ENCODE measurements at places on chromosomes 1 and 21.
A peak's percentile ranks its signal among the peaks of the same experiment; 100 is the strongest.

DNA sequence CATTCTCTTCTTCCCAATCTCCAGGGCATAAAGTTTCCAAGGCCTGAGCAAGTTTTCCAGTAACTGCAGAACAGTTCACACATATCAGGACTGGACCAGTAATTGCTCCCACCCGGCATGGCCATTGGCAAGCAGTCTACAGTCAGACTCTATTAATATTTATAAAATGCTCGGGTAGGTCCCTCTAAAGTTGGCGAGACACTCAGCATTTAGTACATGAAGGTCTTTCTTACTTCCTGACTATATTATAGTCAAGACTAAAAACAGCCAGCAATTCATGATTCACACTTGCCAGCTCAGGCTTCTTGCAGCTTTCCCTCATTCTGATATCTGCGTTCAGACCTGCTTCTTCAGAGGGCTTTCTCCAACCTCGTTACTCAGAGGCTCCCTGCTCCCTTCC lies 25.4 kb downstream of the GADD45A start:
- DNase-seq, result peak; percentile 50

DNA sequence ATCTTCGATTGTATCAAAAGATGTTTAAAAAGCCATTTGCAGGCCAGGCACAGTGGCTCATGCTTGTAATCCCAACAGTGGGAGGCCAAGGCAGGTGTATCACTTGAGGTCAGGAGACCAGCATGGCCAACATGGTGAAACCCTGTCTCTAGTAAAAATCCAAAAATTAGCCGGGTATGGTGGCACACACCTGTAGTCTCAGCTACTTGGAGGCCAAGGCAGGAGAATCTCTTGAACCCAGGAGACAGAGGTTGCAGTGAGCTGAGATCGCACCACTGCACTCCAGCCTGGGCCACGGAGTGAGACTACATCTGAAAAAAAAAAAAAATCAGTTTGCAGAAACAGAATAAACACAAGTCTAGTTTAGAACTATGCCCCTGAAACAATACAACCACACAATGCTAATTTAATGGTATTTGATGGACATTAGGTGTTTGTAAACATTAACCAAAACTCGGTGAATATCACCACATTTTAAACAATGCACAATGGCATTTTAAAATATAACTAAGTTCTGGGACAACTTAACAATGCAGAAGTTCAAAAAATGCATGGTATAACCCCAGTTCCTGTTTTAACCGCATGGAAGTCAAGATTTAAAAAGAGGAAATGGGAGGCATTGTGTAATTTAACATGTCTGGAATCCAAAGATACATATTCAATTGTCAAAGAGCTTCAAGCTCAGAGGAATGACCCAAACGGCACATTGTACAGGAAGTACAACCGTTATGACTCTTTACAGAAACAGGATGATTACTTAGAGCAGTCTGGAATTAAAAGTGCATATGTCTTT lies 7.1 kb upstream of the PTTG1IP start:
- peak; percentile 73 for DNase-seq

- peak; percentile 73 for DNase-seq
Observed at GRCh38 chr21:36976882-36977651, 10.6 kb upstream of the HLCS start.

DNA sequence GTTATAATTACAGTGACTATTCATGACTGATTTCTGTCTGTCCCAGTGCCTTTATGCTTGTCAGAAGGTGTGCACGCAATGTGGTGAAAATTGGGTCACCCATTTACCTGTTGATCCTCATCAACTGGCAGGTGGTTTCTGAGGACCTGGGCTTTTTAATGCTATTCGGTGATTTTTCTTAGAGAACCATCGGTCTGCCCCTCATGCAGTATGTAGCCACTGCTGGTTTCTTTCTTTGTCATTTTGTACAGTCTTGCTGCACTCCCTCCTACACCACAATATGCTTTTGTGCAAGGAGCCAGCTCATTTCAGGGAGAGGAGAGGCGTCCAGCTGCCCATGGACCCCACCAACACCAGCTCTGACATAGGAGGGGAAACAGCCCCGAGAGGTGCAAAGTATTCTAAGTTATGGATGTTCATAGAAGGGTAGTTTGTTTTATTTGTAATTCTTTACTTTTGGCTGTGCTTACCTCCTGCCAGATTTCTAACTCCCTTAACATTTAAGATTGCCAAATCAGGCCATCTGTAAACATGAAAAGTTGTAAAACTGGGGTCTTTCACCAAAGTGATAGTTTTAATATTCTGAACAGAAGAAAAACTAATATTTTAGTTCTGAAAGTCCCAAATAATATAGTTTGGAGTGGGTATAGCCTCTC lies 325.3 kb downstream of the PTBP2 start:
- DNase-seq, result no peak

GRCh38 chr1:22733643-22734042 lies 23.0 kb downstream of the EPHB2 start:
- no peak for DNase-seq

- DNase-seq, result no peak
Observed at GRCh38 chr1:40029608-40030007, 10.9 kb upstream of the CAP1 start.

DNA sequence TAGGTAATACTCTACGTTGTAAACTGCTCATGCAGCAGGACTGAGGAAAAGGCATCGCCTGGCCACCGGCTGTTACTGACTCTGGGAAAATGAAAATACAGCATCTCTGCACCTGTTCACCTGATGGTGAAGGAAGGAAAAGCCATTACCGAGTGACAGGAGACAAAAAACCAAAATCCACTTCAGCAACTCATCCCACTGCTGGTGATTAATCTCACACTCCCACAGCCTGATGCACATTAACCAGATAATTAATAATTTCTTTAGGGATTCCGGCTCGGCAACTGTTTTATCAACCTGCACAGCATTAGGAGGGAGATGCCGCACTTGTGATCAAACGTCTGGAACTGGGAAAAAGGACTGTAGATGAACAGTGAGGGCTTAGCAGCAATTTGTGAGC lies 183.9 kb upstream of the ESRRG start:
- no peak for DNase-seq

DNA sequence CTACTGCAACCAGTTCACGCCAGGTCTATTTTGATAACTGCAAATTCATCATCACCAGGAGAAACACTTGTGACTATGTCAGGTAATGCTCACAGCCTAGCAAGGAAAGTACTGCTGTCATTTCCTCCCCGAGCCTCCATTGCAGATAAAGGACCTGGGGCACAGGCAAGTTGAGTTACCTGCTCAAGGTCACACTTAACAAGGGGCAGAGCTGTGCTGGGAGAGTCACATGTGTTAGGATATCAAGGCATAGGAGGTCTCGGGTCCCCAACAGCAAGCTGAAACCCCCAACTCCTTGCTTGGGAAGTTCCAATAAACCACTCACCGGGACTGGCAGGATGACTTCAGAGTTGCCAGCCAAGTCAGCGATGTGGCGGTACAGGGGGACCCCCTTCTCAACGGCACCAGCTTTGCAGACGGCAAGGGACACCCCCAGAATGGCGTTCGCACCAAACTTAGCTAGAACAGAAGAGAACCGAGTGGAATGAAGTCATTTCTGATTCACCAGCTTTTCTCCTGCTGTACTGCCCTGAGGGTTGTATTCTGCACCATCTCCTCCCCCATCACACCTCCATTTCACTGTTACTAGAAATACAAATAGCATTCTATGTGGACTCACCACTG lies 11.6 kb downstream of the ENO1 start:
- DNase-seq, result no peak

DNA sequence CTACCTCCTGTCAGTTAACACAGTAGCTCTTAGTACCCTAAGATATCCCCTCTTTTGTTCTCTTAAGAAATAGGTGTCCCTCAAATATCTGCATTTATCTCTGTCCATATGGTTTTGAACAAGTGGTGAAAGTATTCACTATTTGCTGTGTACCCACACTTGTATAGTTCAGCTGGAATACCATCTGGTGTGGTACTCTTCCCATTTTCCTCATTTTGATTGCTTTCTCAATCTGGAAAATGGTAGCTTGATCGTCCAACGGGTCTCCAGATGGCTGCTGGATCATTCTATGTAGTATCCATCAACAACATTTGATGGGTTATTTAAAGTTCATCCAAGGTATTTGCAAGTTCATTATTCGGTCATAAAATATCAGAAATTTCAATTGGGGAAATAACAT lies 100.3 kb upstream of the DPYD start:
- DNase-seq, result no peak

DNA sequence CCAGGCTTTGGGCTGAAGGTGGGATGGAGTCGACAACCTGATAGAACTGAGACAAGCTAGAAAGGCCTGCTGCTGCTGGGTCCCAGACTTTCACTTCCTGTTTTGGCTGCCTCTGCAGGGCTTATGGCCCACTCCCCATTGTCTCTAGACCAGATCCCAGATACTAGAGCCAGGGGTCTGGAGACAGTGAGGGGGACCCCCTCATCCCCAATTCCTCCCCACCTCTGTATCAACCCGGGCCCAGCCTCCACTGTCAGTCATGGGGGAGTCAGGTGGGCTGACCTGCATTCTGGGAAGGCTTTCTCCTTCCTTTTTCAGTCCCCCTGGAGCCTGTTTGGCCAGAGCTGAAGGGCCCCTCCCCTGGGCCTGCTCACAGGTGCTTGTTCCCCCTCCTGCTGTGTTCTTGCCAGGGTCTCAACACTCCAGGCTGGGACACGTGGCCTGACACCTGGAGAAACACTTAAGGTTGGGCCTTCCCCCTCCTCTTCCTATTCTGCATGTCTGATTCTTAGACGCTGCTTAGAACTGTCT lies 18.0 kb upstream of the ETV3L start:
- no peak for DNase-seq

- DNase-seq, result no peak
Observed at GRCh38 chr1:206014601-206015000, 9.1 kb downstream of the CTSE start.

- no peak for DNase-seq
Observed at GRCh38 chr1:67818725-67819301, 14.5 kb downstream of the GNG12 start.

- DNase-seq, result no peak
Observed at GRCh38 chr1:110717179-110717578, 42.4 kb upstream of the KCNA3 start.

DNA sequence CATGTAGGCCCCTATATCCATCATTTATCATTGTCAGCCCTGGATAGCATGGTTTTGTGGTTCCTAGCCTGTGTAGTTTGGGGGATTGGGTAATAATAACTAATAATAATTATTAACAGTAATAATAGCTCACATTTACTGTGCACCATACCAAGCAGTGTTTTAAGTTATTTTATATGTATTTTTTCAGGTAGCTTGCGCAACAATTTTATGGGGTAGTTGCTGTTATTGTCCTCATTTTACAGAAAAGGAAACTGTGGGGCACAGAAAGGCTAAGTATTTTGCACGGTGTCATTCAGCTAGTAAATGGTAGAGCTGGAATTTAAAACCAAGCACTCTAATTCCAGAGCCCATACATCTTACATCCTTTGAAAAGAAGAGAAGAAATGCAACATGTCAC lies 179.8 kb downstream of the HS2ST1 start:
- DNase-seq, result no peak

DNA sequence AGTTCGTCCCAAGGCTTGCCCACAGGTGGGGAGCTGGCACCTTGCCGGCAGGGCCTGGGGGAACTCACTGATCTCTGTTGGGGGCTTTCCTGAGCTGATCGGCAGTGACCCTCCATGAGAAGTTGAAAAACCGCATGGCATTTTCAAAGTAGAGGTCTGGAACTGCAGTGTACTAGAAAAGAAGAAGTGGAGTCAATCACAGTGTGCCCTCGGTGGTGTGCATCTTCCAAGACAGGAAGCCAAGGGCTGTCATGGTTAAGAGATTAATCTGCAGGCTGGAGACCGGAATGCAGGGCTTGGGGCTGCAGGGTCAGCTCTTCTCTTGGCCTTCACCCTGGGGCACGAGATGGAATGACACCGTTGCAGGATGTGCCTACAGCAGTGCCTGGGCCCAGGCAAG lies 56.8 kb downstream of the ECE1 start:
- no peak for DNase-seq

GRCh38 chr1:185439727-185440415 lies 122.8 kb upstream of the IVNS1ABP start:
- DNase-seq, result peak; percentile 84

- DNase-seq, result no peak
Observed at GRCh38 chr1:91123319-91123718, 101.5 kb upstream of the ZNF644 start.

GRCh38 chr1:100009458-100009857 lies 39.7 kb downstream of the SLC35A3 start:
- DNase-seq, result peak; percentile 47

- DNase-seq, result no peak
Observed at GRCh38 chr1:110591956-110592355, 14.2 kb downstream of the KCNA2 start.

GRCh38 chr1:4631321-4631720 lies 23.1 kb upstream of the AJAP1 start:
- DNase-seq, result no peak

DNA sequence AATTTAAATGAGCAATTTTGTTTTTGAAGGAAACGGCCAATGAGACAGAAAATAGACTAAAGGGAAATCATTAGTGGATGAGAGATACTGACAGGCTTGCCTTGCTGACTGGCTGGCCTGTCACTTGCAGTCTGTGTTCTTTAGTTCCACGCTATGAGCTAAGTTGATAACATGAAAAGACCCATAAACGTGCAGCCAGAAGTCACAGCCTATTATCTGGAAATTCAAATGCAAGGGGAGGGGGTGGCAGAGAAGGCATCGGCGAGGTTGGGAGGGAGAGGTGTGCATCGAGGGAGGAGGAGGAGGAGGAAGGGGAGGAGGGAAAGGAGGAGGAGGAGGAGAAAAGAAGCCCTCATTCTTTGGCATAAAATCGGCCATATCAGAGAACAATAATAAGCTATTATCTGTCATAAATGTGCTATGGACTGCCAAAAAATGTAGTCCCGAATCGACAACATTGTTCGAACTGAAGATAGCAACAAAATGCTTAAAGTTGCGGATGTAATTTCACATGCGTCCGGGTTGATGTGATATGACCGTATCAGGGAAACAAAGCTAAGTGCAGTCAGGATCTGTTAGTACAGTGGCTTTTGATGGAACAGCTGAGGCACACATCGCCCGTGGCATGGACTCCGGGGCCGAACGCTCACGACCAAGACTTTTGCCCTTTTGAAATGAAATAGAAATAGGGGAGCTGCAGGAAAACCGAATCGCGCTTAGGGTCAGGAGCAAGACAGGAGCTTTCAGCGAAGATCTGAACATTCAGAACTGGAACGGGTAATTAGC lies 11.6 kb upstream of the BARHL2 start:
- no peak for DNase-seq

DNA sequence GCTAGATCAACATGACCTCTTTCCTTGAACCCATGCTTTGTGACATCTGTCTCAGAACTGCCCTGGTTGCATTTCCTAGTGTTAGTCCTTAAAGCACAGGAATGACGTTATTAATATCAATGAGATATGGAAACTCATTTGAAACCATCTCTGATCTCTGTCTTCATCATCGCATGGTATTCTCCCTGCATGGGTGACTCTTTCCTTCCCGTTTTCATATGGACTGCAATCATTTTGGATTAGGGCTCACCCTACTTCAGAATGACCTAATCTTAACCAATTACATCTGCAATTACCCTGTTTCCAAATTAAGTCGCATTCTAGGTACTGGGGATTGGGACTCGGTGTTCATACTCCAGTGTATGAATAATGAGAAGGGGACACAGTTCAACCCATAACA lies 41.7 kb upstream of the DISC1 start:
- DNase-seq, result no peak

DNA sequence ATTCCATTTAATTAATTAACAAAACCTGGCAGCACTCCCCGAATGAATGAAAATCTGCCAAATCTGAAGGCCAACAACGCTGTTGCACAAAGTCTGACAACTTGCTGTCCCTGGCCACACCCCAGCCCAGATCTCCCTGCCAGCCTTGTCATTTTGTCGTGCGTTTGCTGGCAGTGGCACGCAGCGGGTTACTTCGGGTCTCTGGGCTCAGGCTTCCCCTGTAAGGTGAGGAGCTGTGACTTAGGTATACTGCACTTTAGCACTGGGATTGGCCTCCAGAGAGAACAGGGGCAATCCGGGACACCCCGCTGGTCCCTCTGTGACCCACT lies 34.3 kb upstream of the SIM2 start:
- no peak for DNase-seq
